CD4-positive, alpha-beta T cell treated with Interleukin-6 for 4 hours (primary cell): ENCODE measurements at places on chromosomes 16 and 17.

- DNase-seq: no peak
These were observed 40.8 kb downstream of the NUP88 start for GRCh38 chr17:5378566-5379207.

- DNase-seq: no peak
These were observed 1541.7 kb upstream of the CDH8 start for GRCh38 chr16:63577891-63578290.

GRCh38 chr16:80619824-80620223 lies 79.0 kb downstream of the DYNLRB2 start:
- DNase-seq: no peak

- DNase-seq: no peak
These were observed 4.1 kb downstream of the CSF3 start for GRCh38 chr17:40019140-40019991.

GRCh38 chr16:1532081-1532760 lies 1.2 kb upstream of the TMEM204 start:
- DNase-seq: no peak

GRCh38 chr16:2963723-2964474 lies at the start of gene KREMEN2:
Gene KREMEN2 (plus strand): TSS chr16:2964275. CDS start chr16:2964521, 246 bp downstream.
- peak; percentile 36 for DNase-seq

- no peak for DNase-seq
These were observed 4.3 kb downstream of the TSR3 start for GRCh38 chr16:1347286-1347855.

GRCh38 chr16:8585041-8585440 lies 5.3 kb downstream of the TMEM114 start:
- DNase-seq: no peak

GRCh38 chr16:84699147-84699711 lies 571 bp upstream of the USP10 start:
- no peak for DNase-seq

DNA sequence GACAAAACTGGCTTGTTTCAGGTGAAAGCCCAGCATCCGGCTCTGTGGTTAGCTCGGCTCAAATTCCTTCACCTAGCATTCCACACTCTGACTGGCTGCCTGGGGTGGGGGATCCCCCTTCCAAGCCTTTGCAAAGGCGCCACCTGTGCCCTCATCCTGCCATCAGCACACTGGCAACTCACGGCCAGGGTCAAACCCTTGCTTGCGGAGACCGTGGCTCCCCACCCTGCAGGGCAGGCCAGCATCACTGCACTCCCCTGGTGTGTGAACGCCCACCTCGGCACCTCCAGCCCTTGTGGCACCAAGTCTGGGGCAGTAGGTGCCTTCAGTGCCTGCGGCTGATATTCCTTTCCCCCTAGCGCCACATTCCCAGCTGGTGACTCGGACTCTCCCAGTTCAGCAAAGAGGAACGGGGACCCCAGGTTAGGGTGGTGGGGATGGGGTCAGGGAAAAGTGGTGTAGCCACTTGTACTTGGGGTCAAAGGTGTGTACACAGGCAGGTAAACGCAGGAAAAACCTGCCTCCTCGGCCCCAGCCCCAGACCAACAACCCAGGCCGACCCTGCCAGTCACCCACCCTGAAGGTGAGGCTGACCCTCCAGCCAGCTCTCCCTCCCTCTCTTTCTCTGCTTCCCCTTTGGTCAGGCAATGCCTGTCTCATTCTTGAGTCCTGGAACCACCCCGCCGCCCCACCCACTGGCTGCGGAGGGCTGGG lies 1.1 kb downstream of the FLII start:
- DNase-seq: peak; percentile 26

DNA sequence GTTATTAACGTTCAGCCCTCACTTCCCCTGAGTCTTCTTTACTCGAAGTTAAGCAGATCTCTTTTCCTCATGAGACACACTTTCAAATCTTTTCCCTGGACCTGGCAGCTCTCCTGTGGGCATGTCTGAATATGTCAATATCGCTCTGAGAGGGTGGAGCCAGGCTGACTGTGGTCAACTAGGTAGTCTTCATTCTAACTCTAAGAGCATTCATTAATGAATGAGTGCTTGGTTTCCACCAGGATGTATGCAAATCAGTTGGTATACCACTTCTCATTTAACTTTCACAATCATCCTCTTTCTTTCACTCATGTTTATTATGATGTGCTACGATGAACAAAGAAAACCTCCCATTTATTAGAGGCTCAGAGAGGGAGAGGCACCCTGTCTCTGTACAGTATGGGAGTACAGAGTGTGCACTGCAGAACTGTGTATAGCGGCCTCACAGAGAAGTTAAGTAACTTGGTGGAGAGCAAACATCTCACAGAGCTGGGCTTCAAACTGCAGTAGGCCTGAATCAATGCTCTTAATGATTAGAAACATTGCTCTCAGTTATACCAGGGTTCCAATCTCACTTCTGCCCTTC lies 39.9 kb downstream of the OTOA start:
- DNase-seq: no peak

- no peak for DNase-seq
These were observed 15.2 kb upstream of the LITAF start for GRCh38 chr16:11601911-11602310.

GRCh38 chr17:36527621-36528250 lies 6.9 kb downstream of the MYO19 start:
- no peak for DNase-seq

DNA sequence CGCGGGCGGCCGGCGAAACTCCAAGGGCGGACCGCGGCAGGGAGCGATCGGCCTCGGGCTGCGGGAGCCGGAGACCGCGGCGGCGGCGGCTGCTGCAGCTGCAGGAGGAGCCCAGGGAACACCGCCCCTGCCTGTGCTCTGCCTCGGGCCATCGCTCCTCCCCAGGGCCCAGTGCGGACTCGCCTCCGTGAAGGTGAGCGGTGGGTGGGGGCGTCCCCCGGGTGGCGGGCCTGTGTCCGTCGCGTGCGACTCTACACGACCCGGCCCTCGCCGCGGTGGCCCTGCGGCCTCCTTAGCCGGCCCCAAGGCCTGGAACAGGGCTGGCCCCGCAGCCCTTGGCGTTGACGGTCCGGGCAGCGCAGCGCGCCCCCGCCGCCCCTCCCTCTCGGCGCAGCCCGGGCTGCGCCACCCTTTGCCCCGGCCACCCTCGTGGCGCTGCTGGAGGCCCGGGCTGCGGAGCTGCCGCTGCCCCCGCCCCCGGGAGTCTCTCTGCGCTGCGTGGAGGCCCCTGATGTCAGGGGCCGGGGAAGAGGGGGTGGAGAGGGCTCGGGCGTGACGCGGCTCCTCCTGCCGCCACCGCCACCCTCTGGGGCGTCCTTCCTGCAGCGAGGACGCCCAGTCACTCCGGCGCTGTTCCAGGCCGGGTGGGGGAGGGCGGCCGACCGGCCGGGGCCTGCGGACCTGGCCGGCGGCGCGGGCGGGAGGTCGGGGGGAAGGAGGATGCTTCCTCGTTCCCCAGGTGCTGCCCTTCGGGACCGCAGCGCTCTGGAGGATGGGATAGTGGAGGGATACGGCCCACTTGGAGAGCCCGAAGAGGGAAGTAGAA lies 485 bp downstream of the DYNLL2 start:
- DNase-seq: peak; percentile 74

- DNase-seq: no peak
These were observed 708 bp downstream of the DHX33 start for GRCh38 chr17:5468075-5468473.

DNA sequence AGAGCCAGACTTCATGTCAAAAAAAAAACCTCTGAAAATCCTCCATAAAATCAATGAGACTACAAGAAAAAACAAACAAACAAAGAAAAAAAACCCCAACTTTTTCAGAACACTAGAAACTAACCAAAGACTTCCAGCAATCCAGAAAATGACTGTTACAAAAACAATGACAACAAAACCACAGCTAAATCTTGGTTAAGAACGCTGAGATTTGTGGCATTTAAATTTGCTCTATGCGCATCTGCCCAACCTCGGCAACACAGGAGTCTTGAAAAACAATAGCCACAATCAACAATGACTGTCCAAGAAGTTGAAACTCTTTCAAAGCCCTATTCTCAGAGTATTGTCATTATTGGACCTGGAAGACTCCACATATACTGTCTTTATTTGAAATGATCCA lies 402.4 kb downstream of the ZFHX3 start:
- no peak for DNase-seq

GRCh38 chr16:65222049-65222448 lies 100.2 kb upstream of the CDH11 start:
- no peak for DNase-seq

DNA sequence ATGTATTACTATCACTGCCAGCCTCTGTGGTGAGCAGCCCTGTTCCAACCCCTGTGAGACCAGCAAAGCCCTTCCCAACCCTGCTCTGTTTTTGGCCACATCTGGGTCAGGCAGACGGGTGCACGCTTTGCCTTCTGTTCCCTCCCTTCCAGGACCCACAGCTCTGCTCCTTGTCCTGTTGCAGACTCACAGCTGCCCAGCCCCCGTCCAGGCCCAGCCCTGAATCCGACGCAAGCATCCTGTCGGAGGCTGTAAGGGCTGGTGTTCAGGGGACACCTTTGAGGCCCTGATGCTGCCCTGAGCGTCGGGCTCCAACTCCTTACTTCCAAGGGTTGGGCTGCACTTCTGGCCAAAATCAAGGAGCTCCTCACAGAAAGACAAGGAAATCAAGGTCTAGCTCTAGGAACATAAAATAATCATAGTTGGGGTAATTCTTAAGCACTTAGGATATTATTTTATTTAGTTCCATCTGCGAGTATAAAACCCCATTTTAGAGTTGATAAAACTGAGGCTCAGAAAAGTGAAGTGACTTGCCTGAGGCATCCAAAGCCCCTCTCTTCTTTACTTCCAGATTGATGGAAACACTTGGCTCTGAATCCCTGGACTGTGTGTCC lies 14.3 kb upstream of the SRCIN1 start:
- DNase-seq: no peak

- no peak for DNase-seq
These were observed 6.5 kb upstream of the QRICH2 start for GRCh38 chr17:76314392-76315227.

DNA sequence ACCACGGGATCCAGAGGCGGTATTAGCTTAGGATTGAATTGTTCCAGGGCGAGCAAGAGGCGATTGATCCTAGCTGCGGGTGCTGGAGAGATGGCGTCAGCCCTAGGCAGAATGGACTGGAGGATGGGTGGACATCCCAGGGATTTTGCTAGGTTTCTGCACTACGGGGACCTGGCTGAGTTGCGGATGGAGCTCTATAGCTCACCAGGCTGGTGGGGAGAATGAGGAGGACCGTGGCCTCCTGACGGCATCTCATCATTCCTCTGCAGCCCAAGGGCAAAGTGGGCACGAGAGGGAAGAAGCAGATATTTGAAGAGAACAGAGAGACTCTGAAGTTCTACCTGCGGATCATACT lies 614 bp downstream of the TMEM208 start:
- DNase-seq: no peak

GRCh38 chr16:64148356-64148755 lies 973.5 kb downstream of the CDH11 start:
- no peak for DNase-seq

- DNase-seq: peak; percentile 63
These were observed 115.8 kb downstream of the NPIPB11 start for GRCh38 chr16:29290631-29291247.

GRCh38 chr17:78828470-78829185 lies 12.0 kb downstream of the USP36 start:
- peak; percentile 20 for DNase-seq

- peak; percentile 57 for DNase-seq
These were observed 438 bp downstream of the GRN start for GRCh38 chr17:44345454-44346026.

GRCh38 chr17:48998587-48999440 lies 1.6 kb downstream of the IGF2BP1 start:
- DNase-seq: no peak

- DNase-seq: no peak
These were observed 1.1 kb downstream of the C1QBP start for GRCh38 chr17:5437721-5438317.

GRCh38 chr17:36131421-36131820 lies 27.8 kb downstream of the CCL4 start:
- no peak for DNase-seq

GRCh38 chr17:43599835-43600234 lies 53.7 kb upstream of the ETV4 start:
- DNase-seq: no peak

GRCh38 chr17:1120596-1121441 lies 59.0 kb downstream of the ABR start:
- DNase-seq: no peak

- no peak for DNase-seq
These were observed 26.5 kb upstream of the PPM1D start for GRCh38 chr17:60573236-60574051.

GRCh38 chr16:2768403-2769089 lies 8.5 kb downstream of the ELOB start:
- no peak for DNase-seq

- no peak for DNase-seq
These were observed 3.3 kb upstream of the CSNK2A2 start for GRCh38 chr16:58201163-58201562.

- DNase-seq: no peak
These were observed 507 bp downstream of the DYNLRB2 start for GRCh38 chr16:80541306-80541694.

DNA sequence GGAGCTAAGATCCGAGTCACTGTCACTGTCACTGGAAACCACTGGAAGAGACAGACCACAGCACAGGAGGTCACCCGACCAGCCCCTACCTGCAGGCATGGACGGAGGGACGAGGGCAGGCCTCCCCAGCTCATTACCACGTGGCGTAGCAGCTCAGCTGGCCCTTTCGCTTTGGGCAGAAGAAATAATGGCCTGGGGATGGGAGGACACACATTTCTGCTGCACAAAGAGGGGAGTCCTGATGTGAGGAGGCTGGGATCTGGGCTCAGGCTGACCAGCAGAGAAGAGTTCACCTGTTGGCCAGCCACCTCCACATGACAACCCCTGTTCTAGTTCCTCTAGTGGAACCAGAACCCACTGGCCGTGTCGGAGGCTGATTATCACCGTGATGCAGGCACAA lies 38.2 kb upstream of the DOC2B start:
- no peak for DNase-seq

DNA sequence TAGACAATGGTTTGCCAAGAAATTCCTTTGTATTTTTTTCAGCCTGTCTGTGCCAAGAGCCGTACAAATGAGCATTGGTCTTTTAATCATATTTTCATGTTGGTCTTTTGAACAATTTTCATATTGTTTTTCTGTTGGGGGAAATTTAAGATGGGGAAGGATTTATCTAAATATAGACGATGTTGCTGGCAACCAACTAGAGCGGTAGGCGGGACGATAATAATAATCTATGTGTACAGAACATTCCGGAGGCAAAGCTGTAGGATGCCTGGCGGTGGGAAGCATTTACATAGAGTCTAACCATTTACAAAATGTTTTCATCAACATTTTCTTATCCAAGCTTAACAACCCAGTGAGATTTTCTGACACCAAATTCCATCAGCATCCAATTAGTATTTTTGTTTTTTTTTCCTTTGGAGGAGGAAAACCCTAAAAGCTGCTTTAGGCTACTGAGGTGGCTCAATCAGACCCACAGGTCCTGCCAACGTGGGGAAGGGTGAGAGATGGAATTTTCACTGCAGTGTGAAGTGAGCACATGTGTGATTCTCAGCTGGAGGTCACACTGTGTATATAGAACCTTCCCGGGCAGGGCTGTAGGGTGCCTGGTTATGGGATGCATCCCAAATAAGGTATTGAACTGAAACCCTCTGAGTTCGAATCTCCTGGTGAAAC lies 11.7 kb upstream of the SEC14L1 start:
- no peak for DNase-seq
